ENCODE measurements at places on chromosomes 16 and 17. TPM values are rescaled to one million over a fixed set of nuclear protein-coding genes. Genes with fewer than 3 reads are reported as not detected.

Gene MBTPS1
- 89.3 TPM for total RNA-seq

Gene CHRNE
- 2.2 TPM for total RNA-seq

Gene SLC52A1
- not detected for total RNA-seq

Gene PKMYT1
- 1.3 TPM for total RNA-seq

Gene ACSF2
- total RNA-seq: 5.6 TPM

All from mononuclear cell (primary cell).